ENCODE measurements at places on chromosomes 5 and 9.

DNA sequence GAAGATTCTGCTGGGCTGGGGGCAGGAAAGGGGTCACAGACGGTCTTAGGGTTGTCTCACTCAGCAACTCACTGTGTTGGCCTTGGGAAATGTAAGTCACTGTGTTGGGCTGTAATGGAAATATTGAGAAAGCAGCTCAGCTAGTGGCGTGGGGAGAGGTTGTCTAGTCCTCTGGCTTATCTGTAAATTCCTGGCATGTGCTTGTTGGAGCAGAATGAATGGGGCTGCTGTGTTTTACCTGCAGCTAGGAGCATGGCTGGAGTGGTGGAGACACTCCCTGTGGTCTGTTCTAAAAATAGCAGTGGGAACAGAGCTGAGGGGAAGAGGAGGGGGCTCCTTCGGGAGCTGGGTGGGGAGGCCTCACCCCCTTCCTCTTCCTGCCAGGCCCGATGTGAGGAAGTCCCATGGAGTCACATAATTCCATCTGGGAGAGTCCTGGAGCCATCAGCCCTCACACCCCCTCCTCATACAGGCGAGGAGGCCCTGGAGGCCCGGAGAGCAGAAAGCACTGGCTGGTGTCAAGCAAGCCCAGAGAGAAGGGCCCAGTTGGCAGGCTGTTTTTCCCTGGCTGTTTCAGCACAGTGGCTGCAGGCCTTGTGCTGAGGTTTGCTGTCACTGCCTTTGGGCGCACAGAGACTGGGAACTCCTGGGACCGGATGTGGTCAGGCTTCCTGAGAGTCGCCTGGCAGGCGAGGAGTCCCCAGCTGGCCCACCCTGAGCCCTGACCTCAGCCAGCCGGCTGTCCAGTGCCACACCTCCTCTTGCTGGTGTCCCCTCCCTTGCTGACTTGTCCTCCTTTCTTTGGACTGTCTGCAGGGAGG is 84.9 kb downstream of the RGS3 start:
- peak; percentile 72 for DNase-seq

DNA sequence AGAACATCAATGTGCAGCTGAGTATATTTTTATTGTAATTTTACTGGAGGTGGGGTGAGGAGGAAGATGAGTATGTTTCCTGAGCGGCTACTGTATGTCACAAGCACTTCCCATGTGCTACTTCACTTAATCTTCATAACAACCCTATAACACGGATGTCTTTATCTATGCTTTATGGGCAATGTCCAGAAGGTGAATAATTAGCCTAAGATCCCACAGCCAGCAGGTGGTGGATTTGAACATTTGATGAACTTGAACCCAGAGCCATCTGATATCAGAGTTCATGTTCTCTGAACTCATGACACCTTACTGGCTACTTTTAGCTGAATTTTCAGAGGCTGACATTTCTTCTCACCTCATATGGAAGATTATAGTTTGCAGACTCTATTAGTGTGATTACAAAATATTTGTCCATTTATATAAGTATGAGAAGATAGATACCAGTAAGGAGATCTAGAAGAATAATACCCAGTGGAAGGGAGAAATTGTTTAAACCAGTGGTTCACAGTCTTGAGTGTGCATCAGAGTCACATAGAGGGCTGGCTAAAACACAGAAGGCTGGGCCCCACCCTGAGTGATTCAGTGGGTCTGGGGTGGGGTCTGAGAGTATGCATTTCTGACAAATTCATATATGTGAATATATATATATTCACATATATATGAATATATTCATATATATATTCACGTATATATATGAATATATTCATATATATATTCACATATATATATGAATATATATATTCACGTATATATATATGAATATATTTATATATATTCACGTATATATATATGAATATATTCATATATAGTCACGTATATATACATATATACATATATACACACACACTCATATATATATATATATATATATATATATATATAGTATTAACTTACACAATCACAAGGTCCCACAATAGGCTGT is 164.4 kb upstream of the NR3C1 start:
- no peak for DNase-seq

DNA sequence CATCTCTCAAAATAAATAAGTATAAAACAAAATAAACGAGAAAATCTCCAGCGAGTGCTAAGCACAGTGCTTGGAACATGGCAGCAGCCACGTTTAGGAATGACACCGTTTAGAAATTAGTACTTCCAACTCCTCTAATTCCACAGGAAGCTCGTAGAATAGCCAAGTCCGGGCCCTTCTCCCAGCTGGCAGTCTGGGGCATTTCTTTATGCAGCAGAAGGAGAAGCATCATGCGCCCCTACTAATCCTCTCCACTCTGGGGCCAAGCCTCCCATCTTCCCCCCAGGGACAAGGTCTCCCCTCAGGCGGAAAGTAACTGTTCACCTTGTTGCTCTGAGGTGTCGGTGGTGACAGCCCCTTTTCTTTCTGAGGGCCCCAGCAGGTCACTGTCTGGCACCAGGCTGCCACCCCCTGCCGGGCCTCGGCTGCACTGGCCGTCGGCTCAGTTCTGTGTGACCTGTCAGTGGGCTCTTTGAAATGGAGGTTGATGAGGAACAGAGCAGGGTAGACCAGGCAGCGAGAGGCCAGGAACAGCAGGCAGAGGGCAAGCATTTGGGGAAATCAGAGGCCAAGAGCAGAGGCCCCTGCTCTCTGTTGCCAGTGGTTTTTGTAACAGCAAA is 113.5 kb upstream of the WWC1 start:
- DNase-seq = no peak

DNA sequence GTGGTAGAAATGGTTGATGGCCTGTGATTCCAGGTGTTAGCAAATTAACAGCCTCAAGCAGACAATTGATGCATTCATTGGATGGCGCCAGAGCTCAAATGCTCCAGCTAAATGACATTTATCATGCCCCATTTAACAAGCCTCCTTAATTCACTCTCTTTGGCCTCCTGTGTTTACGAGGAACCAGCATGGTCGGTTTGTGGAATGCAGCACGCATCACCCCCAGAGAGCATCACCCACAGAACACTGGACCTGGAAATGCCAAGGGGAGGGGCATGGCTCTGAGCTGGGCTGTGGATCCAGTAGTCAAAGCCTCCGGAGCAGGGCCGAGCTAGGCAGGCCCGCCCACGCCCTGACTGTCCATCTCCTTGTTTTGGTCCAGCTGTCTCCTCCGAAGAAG is 434.0 kb downstream of the GADD45G start:
- no peak for DNase-seq

DNA sequence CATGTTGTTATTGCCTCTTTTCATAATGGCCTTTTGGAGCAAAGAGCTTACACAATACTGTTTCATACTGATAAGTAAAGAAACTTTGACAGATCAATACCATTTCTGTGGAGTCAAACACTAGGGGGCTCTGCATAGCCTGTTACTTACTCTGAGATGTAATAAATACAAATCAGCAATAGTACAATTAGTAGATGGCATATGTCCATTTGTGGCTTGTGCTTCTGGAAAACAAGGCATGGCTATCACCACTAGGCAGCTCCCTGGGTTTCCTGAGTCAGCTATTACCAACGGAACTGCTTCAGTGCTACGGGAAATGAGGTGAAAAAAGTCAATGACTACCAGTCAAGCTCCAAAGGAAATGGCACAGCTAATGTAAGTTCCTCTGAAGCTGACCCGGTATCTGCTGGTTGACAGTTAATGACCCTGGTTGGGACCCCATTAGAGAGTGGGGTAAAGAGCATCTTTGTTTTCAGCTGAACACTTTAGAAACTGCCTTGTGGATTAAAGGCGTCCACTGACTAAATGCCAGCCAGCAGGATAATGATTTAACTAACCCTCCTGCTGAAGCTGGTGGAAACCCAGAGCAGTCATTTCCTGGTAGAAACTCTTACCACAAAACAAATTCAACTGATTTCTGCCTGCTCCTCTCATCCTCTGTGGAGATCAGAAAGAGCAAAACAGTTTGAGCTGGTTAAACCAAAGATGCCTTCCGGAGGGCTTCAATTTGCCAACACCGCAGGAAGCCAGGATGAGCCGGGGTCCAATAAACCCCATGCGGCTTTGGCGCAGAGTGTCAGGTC is 69.0 kb upstream of the FAM169A start:
- no peak for DNase-seq

DNA sequence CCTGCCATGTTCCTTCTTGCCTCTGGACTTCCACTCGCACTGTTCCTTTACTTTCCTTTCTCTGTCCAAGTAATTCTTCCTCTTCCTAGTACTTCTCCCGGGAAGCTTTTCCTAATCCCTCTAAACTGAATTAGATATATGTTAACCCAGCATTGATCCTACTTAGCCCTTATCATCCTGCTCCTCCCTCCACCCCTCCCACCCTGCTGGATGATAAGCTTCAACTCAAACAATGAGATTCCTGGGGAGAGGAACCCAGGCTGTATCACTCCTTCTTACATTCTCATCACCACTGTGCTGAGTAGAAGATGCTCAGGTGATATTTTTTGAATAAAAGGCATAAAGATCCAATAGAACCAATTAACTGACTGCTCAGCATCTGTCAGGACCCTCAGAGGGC is 45.7 kb downstream of the CDK5RAP2 start:
- no peak for DNase-seq

DNA sequence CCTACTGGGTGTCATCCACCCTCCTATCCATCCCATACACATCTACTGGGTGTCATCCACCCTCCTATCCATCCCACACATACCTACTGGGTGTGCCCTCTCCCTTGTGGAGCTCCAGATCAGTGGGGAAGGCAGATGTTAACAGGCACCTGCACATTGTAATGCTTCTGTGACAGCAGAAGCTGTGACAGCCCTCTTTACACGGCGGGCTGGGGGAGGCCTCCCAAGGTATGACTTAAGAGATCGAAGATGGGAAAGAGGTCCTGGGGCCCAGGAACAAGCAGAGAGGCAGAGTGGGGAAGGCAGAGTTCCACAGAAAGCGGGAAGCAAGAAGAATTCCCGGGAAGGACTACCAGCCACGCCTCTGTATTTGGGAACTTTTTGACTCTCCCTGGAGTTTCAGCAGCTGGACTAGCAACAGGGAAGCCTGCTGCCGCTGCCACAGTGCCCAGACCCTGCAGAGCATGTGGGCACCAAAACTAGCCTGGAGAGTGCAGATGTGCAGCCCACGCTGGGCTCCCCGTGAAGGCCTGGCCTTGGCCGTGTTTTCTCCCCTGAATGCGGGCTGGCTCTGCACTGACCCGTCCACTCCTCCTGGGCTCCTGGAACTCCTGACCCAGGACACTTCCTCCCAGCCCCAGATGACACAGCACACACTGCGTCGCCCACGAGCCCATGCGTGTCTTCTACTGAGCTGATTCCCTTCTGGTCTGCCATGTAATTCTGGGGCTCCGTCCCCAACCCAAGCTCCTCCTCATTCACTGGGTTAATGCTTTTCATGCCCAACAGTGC is 9.3 kb downstream of the TOR1A start:
- no peak for DNase-seq

- DNase-seq = no peak
These were observed 17.9 kb downstream of the STRBP start for GRCh38 chr9:123250504-123250903.

- DNase-seq = no peak
These were observed 82.0 kb downstream of the FRMD3 start for GRCh38 chr9:83456226-83456625.

- DNase-seq = no peak
These were observed 7.7 kb downstream of the LHFPL2 start for GRCh38 chr5:78640662-78641474.

DNA sequence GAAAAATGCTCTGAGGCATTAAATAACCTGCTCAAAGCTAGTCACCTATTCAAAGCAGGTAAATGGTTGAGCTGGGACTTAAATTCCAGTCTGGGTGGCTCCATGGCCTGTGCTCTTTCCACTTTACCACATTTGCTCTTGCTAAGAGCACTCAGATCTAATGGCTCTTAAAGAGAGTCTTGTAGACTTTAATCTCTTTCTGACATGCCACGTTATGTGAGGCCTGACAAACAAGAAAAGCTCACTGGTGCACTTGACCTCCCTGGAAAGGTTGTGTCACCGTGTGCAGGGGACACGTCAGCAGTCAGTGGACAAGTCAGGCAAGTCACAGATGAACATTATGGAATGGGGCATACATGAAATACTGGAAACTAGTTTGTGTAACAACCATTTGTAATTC is 129.9 kb upstream of the RPS23 start:
- no peak for DNase-seq

DNA sequence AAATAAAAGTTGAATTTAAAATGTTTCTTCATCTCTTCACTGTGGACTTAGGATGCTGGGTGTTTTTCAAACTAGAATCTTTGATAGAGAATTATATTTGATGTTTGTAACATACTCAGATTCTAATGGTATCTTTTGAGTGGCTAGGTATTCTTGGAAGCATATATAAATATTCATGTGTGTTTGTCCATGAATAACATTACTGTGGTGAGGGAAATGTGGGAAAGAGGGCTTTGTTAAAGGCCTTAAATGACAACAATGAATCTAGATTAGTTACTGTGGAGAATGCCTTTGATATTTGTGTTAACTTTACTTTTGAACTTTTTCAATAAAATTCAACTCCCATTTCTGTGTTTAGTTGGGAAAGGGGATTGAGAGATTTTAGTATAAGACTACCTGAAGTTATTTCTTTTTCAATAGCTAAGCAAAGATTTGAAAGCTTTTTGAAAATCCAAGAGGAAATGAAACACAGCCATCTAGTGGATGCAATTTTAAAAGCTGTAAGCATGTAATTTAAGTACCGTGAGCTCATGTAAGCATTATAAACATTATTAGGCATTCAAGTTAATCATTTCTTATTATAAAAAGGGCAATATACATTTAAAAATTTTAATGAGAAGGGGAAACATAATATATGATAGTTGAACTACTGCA is 69.6 kb downstream of the CCDC171 start:
- no peak for DNase-seq

GRCh38 chr5:166369346-166369745 is 1922.1 kb upstream of the WWC1 start:
- no peak for DNase-seq

GRCh38 chr5:76325876-76326491 is 77.1 kb upstream of the IQGAP2 start:
- no peak for DNase-seq

DNA sequence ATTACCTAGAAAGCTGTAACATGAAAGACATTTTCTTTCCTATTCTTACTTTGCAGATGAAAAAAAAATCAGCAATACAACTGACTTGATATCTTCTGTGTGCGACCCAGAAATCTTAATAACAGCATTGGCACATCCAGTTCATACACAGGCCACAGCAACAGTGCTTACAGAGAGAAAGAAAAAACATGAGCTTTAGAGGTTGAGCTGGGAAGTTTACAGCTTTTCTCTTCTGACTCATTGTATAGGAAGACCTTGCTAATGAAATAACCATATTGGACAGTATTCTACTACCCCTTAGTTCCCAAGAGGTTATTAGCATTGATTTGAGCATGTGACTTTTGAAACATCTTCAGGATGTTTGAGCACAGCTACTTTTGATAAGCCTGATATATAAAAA is 1033.4 kb upstream of the DMAC1 start:
- DNase-seq = no peak

GRCh38 chr5:173964506-173964905 is 24.5 kb upstream of the C5orf47 start:
- DNase-seq = no peak

Data from pancreas (tissue), 10 donors.